ENCODE measurements at places on chromosomes 6 and 20. TPM values are rescaled to one million over a fixed set of nuclear protein-coding genes. Genes with fewer than 3 reads are reported as not detected.

Gene TDRD6
- 0.12 TPM for total RNA-seq

Gene SEMG1
- not detected for total RNA-seq

Gene BANF2
- total RNA-seq, result not detected

Gene SMLR1
- not detected for total RNA-seq

Gene YTHDF1
- 32.0 TPM for total RNA-seq

Gene RHAG
- not detected for total RNA-seq

Gene STX11
- total RNA-seq, result 3.2 TPM

Gene LCA5
- 5.4 TPM for total RNA-seq

Gene LGSN
- not detected for total RNA-seq

Gene ZNF337
- 11.9 TPM for total RNA-seq

Gene NRSN2
- 43.4 TPM for total RNA-seq

Gene SRC
- 41.1 TPM for total RNA-seq

Gene BPIFA1
- total RNA-seq, result not detected

Gene CFAP206
- total RNA-seq, result not detected

Gene MACROD2
- 9.1 TPM for total RNA-seq

Gene NKX2-4
- not detected for total RNA-seq

Gene PAX1
- total RNA-seq, result 0.49 TPM

Gene AIF1
- total RNA-seq, result not detected

Gene CFB
- total RNA-seq, result 13.5 TPM

Gene TMEM14B
- 41.4 TPM for total RNA-seq

Gene MLIP
- not detected for total RNA-seq

Gene BEND3
- total RNA-seq, result 3.0 TPM

Gene CCN6
- not detected for total RNA-seq

Gene POPDC3
- 50.3 TPM for total RNA-seq

Gene FAM83B
- total RNA-seq, result not detected

Gene CLPSL1
- not detected for total RNA-seq

Gene GPR6
- total RNA-seq, result not detected

Gene PRL
- total RNA-seq, result not detected

Gene HLA-DRB1
- 0.12 TPM for total RNA-seq

Gene PRPH2
- total RNA-seq, result 2.2 TPM

Gene KIF6
- 3.7 TPM for total RNA-seq

Gene KIF25
- 0.32 TPM for total RNA-seq

Gene C6orf47
- 24.4 TPM for total RNA-seq

Gene SRSF12
- 0.36 TPM for total RNA-seq

Gene KCNK15
- 133 TPM for total RNA-seq

Gene IMPG1
- total RNA-seq, result not detected

Gene SPEF1
- not detected for total RNA-seq

Gene EMILIN3
- 0.16 TPM for total RNA-seq

Gene SIRT5
- 5.7 TPM for total RNA-seq

Gene RIMS1
- total RNA-seq, result 5.4 TPM

Gene DPPA5
- not detected for total RNA-seq

Gene NHLRC1
- total RNA-seq, result 4.1 TPM

Gene IP6K3
- 0.32 TPM for total RNA-seq
